ENCODE measurements at places on chromosomes 11 and 22.

DNA sequence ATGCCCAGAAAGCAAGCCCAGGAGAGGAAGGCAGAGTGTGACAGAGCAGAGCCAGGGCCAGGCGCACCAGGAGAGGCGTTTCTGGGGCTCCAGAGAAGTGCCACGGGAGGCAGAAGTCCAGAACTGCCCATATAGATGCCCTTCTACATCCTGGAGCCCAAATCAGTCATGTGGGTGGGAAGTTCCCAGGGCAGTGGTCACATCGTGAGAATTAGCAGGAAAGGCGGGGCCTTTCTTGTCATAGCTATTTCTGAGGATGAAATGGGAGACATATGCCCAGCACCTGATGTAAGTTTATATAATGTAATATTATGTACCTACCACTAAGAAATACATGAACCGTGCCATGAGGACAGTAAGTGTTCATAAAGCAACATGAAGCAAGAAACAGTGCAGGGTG lies 13.1 kb downstream of the ZDHHC24 start:
- DNase-seq = no peak

- DNase-seq = no peak
These were observed 77.1 kb upstream of the FIBIN start for GRCh38 chr11:26916805-26917204.

GRCh38 chr22:45090497-45090910 lies 73.2 kb upstream of the NUP50 start:
- DNase-seq = no peak

DNA sequence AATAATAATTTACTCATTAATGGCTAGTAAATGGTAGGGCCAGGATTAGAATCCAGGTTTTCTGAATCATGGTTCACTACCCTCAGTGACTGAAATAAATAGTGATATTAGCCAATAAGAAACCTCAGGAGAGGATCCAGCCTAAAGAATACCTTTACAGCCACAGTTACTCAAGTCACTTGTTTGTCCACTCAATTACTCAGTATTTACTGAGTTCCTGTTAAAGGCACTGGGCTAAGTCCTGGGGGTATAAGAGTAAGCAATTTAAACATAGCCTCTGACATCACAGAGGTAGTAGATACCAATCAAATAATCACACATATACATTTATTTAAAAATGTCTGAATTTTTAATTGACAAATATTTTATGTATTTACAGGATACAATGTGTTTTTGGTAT lies 56.8 kb upstream of the GAB2 start:
- no peak for DNase-seq

DNA sequence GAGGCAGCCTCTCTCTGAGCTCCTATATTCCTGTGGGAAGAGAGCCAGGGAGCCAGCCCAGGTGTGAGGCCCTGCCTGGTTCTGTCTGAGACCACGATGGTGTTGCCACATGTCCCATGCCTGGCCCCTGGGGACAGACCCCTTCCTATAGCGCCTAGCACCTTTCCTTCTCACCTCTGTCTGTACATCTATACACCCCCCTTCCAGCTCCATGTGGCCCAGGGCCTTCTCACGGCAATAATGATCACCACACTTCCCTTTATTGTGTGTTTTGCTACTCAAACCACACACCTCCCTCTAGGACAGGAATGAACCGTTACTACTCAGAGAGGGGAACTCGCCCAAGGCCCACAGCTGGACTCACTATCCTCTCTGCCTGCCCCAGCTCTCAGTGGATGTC lies 12.8 kb downstream of the CD82 start:
- no peak for DNase-seq

- no peak for DNase-seq
These were observed 848 bp upstream of the PTPRCAP start for GRCh38 chr11:67438158-67438902.

- no peak for DNase-seq
These were observed 4.3 kb upstream of the GALNT18 start for GRCh38 chr11:11626128-11626527.

GRCh38 chr11:71331631-71332030 lies 79.3 kb upstream of the SHANK2 start:
- DNase-seq = no peak

Data from NCI-H1092 (cell line).